ENCODE measurements at places on chromosomes 6 and 20.

- peak; percentile 9 for DNase-seq
These were observed 30.8 kb downstream of the SF3B5 start for GRCh38 chr6:144064402-144065212.

DNA sequence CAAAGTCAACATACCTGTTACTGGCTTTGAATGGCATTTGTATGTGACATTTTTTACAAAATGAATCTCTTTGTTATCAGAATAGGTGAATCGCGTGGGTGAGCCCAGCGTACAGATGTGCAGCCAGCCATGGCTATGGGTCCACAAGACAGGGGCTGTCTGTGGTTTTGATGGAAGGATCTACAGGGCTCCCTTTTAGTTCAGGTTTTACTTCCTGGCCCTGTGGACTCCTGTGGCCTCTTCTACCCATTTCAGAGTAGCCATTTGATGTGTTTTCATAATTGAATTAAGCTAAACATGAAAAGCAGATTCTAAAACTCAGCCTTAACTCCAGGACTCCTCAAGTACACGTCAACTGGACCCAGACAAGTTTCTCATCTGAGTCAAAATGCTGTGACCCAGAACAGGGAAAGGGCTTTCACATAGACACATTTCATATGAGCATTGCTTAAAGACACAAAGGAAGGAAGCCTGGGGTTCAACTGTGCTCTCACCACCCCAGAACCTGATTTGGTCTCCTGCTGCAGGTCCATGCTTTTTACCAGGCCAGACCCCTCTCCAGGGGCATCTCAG lies 105.3 kb upstream of the NAA20 start:
- DNase-seq: no peak

- DNase-seq: peak; percentile 49
These were observed 48.7 kb downstream of the KCTD20 start for GRCh38 chr6:36491378-36491965.

GRCh38 chr6:133214267-133214666 lies 26.9 kb upstream of the EYA4 start:
- DNase-seq: no peak

- DNase-seq: no peak
These were observed 217.6 kb upstream of the CEP162 start for GRCh38 chr6:84445068-84445467.

DNA sequence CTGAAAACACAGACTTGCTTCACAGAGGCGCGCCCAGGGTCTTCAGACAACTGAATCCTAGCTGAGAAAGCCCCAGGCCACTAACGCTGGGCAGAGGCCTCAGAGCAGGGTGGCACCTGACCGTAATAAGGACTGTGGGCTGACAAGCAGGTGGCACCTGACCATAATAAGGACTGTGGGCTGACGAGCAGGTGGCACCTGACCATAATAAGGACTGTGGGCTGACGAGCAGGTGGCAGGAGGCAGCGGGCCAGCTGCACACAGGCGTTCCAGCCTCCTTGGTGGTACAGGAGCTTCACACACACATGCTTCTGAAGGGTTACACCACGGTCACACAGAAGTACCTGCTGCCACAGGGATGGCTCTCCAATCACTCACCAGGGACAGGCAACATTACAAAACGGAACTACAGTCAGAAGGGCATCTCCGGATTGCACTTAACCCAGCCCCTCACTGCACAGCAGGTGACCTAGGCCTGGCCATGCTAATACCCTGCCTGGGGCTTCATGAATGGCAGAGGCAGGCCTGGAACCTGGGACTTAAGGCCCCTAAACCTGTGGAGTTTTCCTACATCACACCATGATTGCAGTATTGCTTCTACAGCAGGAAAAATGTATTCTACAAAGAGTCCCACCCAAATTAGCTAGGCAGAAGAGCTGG lies 50.8 kb downstream of the PSMG4 start:
- DNase-seq: no peak

DNA sequence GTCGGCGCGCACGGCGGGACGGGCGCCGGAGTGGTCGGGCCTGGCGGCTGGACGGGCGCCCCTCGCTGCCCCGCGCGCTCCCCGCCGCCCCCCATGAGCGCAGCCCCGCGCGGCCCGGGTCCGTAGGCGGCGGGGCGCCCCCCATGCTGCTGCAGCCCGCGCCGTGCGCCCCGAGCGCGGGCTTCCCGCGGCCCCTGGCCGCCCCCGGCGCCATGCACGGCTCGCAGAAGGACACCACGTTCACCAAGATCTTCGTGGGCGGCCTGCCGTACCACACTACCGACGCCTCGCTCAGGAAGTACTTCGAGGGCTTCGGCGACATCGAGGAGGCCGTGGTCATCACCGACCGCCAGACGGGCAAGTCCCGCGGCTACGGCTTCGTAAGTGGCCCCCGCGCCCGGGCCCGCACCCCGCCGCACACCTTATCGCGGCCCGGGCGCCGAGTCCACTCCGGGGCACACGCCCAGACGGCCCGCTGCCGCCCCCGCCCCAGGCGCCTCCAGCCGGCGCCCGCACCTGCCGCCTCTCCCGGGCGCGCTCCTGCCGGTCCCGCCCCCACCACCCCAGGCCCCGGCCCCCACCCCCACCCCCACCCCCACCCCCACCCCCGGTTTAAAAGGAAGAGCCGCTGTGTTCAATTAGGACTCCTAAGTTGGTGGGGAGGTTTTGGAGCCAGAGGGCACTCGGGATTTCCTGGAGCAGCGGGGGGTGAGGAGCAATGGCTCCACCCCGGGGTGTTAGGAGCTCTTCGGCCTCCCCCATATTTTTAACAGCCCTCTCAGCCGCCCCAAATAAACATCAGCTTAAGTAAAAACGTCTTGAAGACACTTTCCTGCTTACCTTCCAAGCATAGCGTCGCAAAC lies 474 bp downstream of the RBM38 start:
- peak; percentile 23 for DNase-seq

DNA sequence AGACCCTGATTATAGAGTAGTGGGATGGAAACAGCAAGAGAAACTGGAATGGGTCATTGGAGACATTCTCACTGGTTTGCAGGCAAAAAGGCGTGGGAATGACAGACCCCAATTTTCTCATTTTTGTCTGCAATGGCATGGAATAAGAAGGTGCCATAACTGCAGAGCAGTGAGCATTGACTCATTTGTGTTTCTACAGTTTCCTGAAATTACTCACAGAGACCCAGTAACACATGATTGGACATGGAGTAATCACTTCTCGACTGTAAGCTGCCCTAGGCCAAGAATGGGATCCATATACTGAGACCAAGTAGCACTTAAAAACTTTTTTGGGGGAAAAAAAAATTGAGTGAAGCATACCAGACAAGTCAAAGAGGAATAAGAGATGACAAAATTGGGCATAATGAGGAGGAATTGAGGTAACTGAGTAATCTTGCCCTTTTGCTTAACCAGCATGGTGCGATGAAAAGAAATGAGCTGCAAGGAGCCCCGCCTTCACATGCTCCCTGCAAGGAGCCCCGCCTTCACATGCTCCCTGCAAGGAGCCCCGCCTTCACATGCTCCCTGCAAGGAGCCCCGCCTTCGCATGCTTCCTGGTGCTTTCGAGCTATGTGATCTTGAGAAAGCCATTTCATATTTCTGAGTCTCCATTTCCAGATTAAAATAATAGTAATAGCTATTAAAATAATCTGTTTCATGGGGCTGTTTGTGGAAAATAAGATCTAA lies 44.1 kb downstream of the NHSL1 start:
- DNase-seq: no peak

All from EH (cell line).